ENCODE measurements at places on chromosomes 16 and 17.

GRCh38 chr16:3252967-3253366 lies 3.5 kb downstream of the MEFV start:
- no peak for DNase-seq
- H3K27me3 ChIP-seq = no peaks in the 10 kb centered on the region
- H3K36me3 ChIP-seq = no peaks in the 10 kb centered on the region
- H3K4me1 ChIP-seq = no peaks in the 10 kb centered on the region
- no peak overlapping the region for H3K27ac ChIP-seq

- no peak overlapping the region for H3K4me3 ChIP-seq
- H3K4me1 ChIP-seq = peaks cover 7% of the 10 kb centered on the region
- DNase-seq = no peak
- H3K36me3 ChIP-seq = no peaks in the 10 kb centered on the region
These were observed 27.0 kb upstream of the NXPH3 start for GRCh38 chr17:49548506-49549310.

DNA sequence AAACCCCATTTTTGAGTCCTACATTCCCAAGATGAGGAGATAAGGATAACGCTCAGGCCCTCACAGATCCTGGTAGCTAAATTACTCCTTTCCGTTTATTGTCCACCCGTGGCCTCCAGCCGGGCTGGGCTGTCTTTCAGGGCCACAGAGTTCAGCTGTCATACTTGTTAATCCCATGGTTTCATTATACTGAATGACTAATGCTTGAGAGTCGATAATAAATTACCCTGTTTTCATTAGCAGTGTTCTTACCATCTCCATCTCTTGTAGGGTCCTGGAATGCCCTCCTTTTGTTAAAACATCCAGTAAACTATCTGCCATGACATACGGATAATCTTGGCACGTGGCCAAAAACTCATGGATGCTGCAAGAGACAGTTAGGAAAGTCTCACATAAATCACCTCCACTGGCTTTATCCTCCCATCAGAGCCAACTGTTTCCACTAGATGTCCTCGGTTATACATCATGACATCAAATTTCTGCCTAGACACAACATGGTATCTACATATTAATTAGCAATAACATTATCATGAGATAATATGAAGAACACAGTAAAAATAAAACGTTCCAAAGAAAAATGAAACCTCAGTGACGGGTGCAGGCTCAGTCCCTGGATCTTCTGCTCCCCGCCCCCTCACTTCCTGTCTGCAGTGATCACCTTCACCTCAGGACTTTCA lies 45.3 kb downstream of the BRD7 start:
- no peaks in the 10 kb centered on the region for H3K4me1 ChIP-seq
- DNase-seq = no peak
- H3K27me3 ChIP-seq = no peaks in the 10 kb centered on the region
- peaks cover 54% of the 10 kb centered on the region for H3K36me3 ChIP-seq
- H3K27ac ChIP-seq = no peak overlapping the region
- no peak overlapping the region for H3K4me3 ChIP-seq

GRCh38 chr17:69597898-69598692 lies 183.6 kb downstream of the MAP2K6 start:
- no peak overlapping the region for H3K4me3 ChIP-seq
- no peaks in the 10 kb centered on the region for H3K36me3 ChIP-seq
- no peaks in the 10 kb centered on the region for H3K4me1 ChIP-seq
- H3K27ac ChIP-seq = no peak overlapping the region

GRCh38 chr17:64779376-64780095 lies 117.4 kb upstream of the SMURF2 start:
- H3K4me1 ChIP-seq = no peaks in the 10 kb centered on the region
- H3K4me3 ChIP-seq = peak overlapping the region; percentile 57
- H3K36me3 ChIP-seq = peaks cover 10% of the 10 kb centered on the region
- peaks cover 25% of the 10 kb centered on the region for H3K27me3 ChIP-seq
- no peak overlapping the region for H3K27ac ChIP-seq

- no peak overlapping the region for H3K4me3 ChIP-seq
- H3K27me3 ChIP-seq = no peaks in the 10 kb centered on the region
- H3K4me1 ChIP-seq = no peaks in the 10 kb centered on the region
- H3K27ac ChIP-seq = no peak overlapping the region
These were observed 25.2 kb downstream of the CNGB1 start for GRCh38 chr16:57945740-57946138.

DNA sequence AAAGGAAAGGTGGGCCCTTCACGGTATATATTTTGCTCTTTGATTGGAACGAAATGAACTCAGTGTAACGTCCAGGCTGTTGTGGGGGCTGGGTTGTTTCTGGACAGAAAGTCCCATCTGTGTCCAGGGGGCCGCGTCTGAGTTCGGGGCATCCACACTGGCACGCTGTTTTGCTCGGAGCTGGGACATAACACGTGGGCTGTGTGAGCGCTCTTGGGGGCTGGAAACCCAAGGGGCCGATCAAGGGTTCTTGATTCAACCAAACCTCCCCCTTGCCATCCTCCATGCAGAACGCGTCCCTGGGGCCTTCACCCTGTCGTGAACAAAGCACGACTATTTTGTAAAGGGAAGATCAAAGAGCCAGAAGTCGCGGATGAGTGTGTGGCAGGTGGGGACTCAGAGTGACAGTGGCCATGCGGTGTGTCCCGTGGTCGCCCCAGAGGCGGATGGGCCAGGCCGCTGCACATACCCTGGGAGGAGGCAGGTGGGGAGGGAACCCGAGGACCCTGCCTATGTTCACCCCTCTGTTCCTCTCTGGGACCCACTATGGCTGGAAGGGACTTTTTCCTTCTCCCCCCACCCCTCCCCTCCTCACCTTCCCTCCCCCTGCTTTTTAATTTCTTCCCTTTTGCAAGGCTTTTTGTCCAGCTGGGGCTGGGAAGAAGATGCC lies 387.2 kb downstream of the SEC14L1 start:
- H3K4me3 ChIP-seq = peak overlapping the region; percentile 41
- H3K27ac ChIP-seq = no peak overlapping the region
- H3K36me3 ChIP-seq = no peaks in the 10 kb centered on the region
- no peaks in the 10 kb centered on the region for H3K27me3 ChIP-seq
- peaks cover 15% of the 10 kb centered on the region for H3K4me1 ChIP-seq

- H3K27me3 ChIP-seq = no peaks in the 10 kb centered on the region
- DNase-seq = no peak
- H3K27ac ChIP-seq = no peak overlapping the region
- peaks cover 9% of the 10 kb centered on the region for H3K36me3 ChIP-seq
- H3K4me1 ChIP-seq = no peaks in the 10 kb centered on the region
These were observed 19.9 kb upstream of the PITPNM3 start for GRCh38 chr17:6576038-6576785.

- no peak overlapping the region for H3K4me3 ChIP-seq
- H3K27me3 ChIP-seq = no peaks in the 10 kb centered on the region
- no peaks in the 10 kb centered on the region for H3K36me3 ChIP-seq
- peaks cover 68% of the 10 kb centered on the region for H3K4me1 ChIP-seq
- peak overlapping the region; percentile 55 for H3K27ac ChIP-seq
- DNase-seq = no peak
These were observed 67.8 kb downstream of the ANKRD11 start for GRCh38 chr16:89422527-89422904.

- H3K4me3 ChIP-seq = no peak overlapping the region
- H3K27ac ChIP-seq = peak overlapping the region; percentile 51
- H3K4me1 ChIP-seq = peaks cover 34% of the 10 kb centered on the region
These were observed 27.6 kb downstream of the NXPH3 start for GRCh38 chr17:49603238-49603637.

DNA sequence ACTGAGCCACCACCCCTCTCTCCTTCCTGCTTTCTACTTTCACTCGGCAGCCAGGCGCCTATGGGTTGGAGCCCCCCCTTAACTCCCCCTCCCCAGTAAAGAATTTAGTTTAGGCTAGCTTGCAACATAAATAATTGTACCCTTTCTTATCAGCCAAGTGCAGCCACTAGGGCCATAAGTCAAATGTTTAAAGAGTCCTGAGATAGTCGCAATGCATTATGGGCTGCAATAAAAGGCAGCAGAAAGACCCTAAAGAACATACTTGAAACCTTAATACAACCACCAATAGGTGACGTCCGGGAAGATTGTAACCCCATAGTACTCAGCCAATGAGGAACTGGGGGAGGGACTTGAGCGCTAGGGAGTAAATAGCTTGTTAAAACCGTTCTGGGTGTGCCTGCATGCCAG lies 40.5 kb downstream of the C16orf82 start:
- H3K27me3 ChIP-seq = no peaks in the 10 kb centered on the region
- H3K4me3 ChIP-seq = no peak overlapping the region
- no peaks in the 10 kb centered on the region for H3K4me1 ChIP-seq
- DNase-seq = no peak
- no peaks in the 10 kb centered on the region for H3K36me3 ChIP-seq

DNA sequence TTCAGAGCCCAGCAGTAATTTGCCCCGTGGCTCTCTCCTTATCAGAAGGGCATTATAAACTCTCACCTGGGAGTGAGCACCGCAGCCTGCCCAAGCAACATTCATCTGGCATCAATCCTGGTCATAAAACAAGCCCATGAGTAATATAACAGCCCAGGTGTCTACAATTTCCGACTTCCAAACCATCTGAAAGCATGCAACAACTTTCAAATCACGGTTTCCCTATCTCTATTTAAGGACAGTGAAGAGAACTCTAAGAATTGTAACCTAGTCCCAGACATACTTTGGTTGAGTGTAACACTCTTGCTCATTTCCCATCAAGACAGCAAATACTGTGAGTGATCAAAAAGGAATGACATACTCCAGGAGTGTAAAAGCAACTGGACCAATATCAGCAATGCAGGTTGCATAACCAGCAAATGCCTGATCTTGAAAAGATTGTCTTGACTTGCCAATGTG lies 487.4 kb upstream of the SOX9 start:
- no peak overlapping the region for H3K4me3 ChIP-seq
- no peak for DNase-seq
- H3K27ac ChIP-seq = no peak overlapping the region
- no peaks in the 10 kb centered on the region for H3K36me3 ChIP-seq

DNA sequence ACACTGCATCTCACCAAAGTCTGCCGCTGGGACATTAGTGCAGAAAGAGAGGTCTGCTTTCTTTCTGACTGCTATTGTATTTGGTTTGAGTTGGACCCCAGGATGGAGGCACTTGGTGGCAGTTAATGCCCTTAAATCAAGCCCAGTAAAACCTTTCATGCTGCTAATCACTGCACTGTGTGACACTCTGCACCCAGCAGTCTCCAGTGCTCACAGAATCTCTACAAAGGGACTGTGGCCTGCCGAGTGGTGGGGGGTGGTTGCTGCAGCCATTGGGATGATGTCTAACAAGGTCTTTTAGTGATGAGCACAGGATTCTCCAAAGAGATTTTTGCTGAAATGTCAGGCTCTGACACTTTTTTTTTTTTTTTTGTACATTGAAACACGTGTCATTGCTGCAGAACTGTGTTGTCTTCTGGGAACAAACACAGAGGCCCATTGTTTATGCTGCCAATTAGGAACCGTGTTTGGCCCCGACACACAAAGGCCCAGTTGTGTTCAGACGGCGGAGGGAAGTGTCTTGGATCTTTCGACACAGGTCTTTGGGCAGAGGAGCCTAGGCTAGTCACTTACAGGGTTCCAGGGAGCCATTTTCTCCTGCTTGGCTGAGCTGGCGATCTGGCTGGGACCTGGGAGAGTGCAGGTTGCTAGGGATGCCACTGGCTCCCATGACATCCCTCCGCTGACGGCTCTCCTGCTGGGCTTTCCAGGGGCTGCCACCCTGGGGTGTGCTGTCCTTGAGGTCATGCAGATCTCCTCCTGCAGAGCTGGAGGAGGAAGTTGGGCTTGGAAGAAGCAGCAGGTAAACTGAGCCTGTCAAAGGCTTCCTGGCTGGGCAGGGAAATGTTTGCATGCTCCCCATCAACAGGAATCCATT lies 16.2 kb upstream of the TNRC6C start:
- no peaks in the 10 kb centered on the region for H3K4me1 ChIP-seq
- no peaks in the 10 kb centered on the region for H3K27me3 ChIP-seq
- H3K27ac ChIP-seq = no peak overlapping the region
- no peaks in the 10 kb centered on the region for H3K36me3 ChIP-seq
- no peak for DNase-seq

DNA sequence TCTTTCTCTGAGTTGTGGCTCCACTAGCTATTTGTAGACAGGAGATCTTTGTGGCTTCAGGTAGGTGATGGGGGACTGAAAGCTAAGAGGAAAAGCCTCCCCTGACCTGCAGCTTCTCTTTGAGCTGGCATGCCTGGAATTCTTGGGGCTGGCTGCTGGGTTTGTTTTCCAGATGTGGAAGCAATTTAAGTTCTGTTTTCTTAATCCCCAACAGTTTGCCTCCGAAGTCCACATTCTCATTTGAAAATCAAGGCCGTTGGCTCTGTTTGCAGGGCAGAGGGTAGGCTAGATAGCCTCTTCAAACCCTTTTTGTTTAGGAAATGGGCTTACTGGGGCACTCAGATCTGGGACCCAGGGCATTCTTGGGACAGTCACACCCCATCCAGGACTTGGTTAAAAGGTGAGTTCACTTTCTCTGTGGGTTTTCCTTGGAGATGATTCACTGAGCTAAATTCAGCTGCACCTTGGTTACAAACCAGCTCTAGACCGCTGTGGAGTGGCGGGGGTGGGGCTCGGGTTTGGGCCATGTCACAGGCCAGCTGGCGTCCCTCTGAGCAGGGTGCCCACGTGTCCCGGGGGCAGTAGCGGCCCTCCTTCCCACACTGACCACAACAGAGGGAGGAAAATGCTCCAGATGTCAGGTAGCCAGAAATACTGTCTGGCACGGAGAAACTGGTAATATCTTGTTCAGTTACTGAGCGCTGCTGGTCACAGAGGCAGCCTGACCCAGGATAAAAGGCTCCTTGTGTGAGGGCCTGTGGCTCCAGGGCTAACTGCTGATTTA lies 108.5 kb downstream of the RAB11FIP4 start:
- peak overlapping the region; percentile 48 for H3K27ac ChIP-seq
- H3K36me3 ChIP-seq = no peaks in the 10 kb centered on the region
- H3K4me3 ChIP-seq = no peak overlapping the region

GRCh38 chr16:53789137-53789536 lies 85.2 kb downstream of the FTO start:
- H3K36me3 ChIP-seq = no peaks in the 10 kb centered on the region
- peaks cover 3% of the 10 kb centered on the region for H3K4me1 ChIP-seq
- no peak overlapping the region for H3K27ac ChIP-seq
- H3K27me3 ChIP-seq = no peaks in the 10 kb centered on the region

DNA sequence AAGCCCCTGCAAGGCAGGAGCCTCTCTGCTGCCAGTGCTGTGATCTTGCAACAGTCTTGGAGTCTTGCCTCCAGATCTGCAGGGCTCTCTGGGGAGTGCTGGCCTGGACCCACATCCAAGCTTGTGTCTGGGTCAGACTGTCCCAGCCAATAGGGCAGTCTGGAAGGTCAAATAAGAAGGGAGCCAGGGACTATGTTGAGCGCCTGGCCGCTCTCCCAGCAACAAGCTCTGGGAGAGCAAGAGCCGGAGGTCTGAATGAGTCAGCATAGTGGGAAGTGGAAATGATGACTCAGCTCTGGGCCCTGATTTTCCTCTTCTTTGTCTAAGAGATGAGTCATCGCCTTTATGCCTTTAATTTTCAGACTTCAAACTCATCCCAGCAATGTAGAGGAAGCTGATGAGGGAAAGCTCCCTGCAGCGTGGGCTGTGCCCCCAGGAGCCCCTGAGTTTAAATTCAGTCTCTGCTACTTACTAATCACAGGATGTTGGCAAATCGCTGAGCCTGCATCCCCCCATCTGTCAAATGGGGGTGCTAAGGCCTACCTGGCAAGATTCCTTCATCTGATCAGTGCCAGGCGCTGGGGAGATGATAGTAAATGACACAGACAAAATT lies 43.6 kb upstream of the HAPSTR1 start:
- H3K27me3 ChIP-seq = no peaks in the 10 kb centered on the region
- no peaks in the 10 kb centered on the region for H3K36me3 ChIP-seq
- peak overlapping the region; percentile 86 for H3K27ac ChIP-seq
- peak; percentile 90 for DNase-seq

GRCh38 chr17:37745801-37746426 lies 1.1 kb upstream of the HNF1B start:
- DNase-seq = no peak
- H3K4me1 ChIP-seq = peaks cover 37% of the 10 kb centered on the region
- no peak overlapping the region for H3K27ac ChIP-seq
- H3K27me3 ChIP-seq = peaks cover 41% of the 10 kb centered on the region
